ENCODE measurements at places on chromosomes 16 and 17. TPM values are rescaled to one million over a fixed set of nuclear protein-coding genes. Genes with fewer than 3 reads are reported as not detected.

The C1QTNF8 gene
- not detected for total RNA-seq

The TSC2 gene
- total RNA-seq: 53.6 TPM

The SULT1A2 gene
- 3.1 TPM for total RNA-seq

The KLHL10 gene
- not detected for total RNA-seq

The HOXB4 gene
- total RNA-seq: 0.10 TPM

The KCNAB3 gene
- 0.44 TPM for total RNA-seq

The SLC38A8 gene
- total RNA-seq: not detected

The LPO gene
- total RNA-seq: not detected

The KRTAP4-9 gene
- not detected for total RNA-seq

The GINS2 gene
- 0.31 TPM for total RNA-seq

The INCA1 gene
- total RNA-seq: 0.19 TPM

The RHBDL3 gene
- total RNA-seq: 0.12 TPM

The GOSR2 gene
- 37.9 TPM for total RNA-seq

The TMEM238L gene
- total RNA-seq: not detected

The TM4SF5 gene
- total RNA-seq: not detected

The DCAKD gene
- 32.4 TPM for total RNA-seq

The TP53TG3C gene
- not detected for total RNA-seq

The MYH1 gene
- total RNA-seq: not detected

The MT1A gene
- total RNA-seq: 0.88 TPM

The NOTUM gene
- not detected for total RNA-seq

The SLFN13 gene
- 2.0 TPM for total RNA-seq

The PLA2G10 gene
- total RNA-seq: not detected

The STH gene
- not detected for total RNA-seq

The C17orf100 gene
- total RNA-seq: 0.54 TPM

The C16orf89 gene
- total RNA-seq: 1.4 TPM

The RGS9 gene
- total RNA-seq: 2.2 TPM

The SOST gene
- not detected for total RNA-seq

Data from cardiac ventricle fibroblast (primary cell).